ENCODE measurements at places on chromosomes 5 and 9.
A peak's percentile ranks its signal among the peaks of the same experiment; 100 is the strongest.

DNA sequence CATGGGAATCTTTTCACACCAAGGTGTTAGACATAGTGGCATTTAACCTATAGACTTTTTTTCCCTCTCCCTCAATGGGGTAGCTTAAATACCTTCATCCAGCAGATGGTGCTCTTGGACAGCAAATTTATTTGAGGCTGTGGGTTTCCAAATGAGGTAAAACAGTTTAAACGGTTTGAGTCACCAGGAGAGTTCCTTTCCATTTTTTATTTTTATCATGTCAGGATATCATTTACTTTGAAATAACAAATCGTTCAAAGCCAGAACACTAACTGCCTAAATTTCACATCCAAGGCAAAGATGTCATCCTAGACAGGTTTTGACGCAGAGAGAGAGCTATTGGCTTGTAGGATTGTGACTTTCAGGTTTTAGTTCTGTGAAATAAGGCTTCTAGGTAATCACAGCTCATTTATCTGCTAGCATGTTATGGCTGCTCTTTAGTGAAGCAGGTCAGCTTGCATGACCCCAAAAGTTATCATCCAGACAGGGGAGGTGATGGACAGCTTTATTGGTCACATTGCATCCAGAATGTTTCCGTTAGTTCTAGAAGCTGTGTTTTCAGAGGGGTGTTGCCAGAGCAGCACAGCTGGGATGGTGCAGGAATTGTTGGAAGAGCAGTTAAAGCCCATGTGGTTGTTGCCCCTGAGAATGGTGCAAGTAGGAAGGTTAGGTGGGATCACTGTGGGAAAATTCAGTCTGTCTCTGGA lies 69.8 kb downstream of the KDM4C start:
- DNase-seq, result peak; percentile 37

DNA sequence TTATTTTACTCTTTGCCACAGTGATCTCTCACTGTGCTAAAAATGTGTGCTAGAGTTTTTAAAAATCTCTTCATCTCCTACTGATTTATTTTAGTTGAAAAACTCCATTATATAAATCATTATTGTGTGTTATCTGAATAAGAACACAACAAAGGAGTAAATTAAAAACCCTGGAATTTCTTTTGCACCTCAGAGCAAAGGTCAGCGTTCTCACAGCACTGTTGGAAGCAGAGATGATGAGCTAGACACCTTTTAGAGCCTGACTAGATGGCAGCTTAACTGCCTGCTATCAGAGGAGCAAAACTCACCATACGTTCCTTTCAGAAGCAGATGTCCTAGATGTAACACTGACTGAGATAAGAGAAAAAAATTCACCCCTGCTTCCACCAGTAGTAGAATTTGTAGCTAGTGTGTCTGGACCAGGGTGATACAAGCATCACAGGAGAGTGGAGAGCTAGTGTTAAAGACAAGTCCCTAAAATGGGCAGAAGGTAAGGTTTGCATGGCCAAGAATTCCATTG lies 147.1 kb downstream of the ENTREP1 start:
- no peak for DNase-seq

GRCh38 chr5:170614065-170614490 lies 110.3 kb downstream of the KCNIP1 start:
- DNase-seq, result no peak

DNA sequence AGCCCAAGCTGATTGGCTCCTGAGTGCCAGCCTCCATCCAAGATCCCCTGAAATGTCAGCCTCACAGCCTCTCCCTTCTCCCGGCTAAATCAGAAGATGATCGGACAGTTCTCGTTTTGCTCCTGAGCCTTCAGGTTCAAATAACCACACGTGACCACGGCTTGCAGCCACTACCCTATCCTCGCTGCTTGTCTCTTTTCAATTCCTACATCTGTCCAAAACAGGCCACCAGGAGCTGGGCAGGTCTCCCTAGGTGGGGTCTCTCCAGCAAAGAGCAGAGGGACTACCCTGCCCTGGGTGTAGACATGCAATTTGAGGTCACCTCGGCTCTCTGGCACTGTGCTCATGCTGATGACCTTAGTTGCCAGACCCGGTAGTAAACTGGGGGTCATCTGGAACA lies 224.0 kb upstream of the TBC1D2 start:
- no peak for DNase-seq

GRCh38 chr9:35760651-35761050 lies 6.6 kb upstream of the MSMP start:
- DNase-seq, result no peak

GRCh38 chr5:1096838-1097237 lies 15.0 kb downstream of the SLC12A7 start:
- no peak for DNase-seq

GRCh38 chr9:12658531-12659209 lies 34.5 kb upstream of the TYRP1 start:
- DNase-seq, result no peak

DNA sequence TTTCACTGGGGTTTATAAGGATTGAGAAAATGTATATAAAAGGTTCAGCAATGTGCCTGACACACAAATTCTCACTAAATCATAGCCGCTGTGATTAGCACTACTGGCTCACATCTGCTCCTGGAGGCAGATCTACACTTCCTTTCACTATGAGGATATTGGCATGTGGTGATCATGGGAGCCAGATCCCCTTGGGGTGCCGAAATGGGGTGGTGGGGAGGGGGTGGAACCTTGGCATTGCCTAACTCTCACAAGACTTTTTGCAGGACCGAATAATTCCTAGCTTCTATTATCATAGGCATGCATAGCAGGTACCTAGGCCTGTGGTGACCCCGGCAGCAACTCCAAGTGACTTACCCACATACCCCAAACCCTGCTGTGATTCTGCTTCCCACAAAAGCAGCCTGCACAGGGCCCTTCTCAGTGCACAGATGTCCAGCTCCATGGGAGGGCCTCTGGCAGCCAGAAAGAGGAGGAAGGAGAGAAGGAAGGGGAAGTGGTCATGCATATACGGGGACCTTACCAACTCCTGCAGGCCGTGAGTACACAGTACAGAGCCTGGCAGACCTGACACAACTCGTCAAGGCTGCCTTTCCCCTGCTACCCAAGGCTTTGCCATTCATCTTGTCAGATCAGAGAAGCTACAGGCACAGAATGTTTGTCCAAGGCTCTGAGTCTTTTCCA lies 61.3 kb upstream of the IQGAP2 start:
- DNase-seq, result no peak

GRCh38 chr5:107272509-107272908 lies 398.2 kb downstream of the EFNA5 start:
- no peak for DNase-seq

DNA sequence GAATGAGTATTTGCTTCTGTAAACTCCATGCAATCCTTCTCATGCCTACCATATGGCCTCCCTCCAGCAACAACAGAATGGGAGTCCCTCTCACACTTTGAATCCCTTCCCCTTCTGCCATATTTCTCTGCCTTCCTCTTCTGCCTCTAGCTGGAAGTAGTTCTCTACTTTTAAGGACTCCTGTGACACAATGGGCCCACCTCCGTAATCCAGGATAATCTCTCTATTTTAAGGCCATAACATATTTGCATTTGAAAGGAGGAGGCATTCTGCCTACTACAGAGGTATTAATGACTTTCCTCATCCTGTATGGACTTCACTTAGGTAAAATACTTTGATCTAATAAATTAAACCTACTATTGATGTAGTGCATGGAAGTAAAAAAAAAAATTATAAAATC lies 155.4 kb upstream of the ITGA1 start:
- no peak for DNase-seq

GRCh38 chr9:684054-684890 lies 157.2 kb upstream of the DMRT1 start:
- DNase-seq, result no peak

DNA sequence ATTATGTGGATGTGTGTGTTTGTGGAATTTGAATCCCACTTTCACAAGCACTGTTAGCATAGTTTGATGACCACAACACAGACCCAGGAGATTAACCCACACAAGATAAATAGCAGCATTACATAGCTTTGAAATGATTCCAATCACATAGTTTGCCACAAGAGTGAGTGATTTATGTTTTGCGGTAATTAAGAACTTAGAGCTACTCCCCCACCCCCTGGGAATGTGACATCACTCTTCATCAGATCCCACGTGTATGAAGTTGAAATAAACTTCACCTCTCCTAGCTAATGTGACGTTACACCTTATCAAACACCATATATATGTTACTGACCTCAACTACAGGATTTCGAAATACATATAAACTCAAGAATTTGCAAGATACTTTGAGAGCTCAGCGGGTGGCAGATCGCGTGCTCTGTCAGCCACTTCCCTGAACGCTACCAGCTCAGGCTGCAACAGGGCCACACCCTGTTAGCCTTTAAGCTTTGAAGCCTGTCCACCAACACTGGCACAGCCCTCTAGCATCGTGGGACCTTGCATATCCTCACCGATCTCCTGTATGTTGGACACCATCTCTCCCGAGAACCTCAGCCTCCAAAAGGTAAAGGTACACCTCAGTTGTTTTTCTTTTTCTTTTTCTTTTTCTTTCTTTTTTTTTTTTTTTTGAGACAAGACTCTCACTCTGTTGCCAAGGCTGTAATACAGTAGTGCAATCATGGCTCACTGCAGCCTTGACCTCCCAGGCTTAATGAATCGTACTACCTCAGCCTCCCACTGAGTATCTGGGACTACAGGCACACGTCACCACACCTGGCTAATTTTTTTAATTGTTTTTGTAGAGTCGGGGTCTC lies 1.7 kb upstream of the AGTPBP1 start:
- DNase-seq, result no peak

GRCh38 chr9:93194641-93195040 lies 10.7 kb downstream of the WNK2 start:
- no peak for DNase-seq

GRCh38 chr9:4034404-4034803 lies 265.5 kb downstream of the GLIS3 start:
- no peak for DNase-seq

DNA sequence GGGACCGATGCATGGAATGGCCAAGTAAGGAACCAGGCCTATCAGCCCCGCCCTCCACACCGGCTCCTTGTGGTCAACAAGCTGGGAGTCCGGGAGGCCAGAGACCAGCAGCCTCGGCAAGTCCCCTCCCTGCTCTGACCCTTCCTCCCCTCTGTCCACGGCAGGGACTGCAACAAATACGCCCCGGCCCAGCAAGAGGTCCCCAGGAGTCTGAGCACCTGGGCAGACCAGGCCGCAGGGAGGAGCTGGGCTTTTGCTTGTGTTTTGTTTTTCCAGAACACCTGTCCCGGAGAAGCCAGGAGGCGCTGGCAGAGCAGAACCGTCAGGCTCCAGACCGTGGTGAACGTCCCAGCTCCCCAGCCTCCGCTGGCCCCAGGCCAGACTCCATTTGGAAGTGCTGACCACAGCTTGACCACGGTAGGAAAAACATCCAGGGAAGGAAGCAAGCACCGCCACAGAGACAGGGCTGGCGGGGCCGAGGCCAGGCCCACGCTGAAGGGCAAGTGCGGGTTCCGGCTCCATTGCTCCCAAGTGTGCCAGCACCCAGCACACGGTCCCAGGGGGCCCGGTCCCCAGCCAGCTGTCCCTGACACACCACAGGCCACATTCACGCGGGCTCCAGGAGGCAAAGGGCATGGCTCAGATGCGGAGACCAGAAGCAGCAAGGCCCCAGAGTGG lies 56.7 kb downstream of the VAV2 start:
- no peak for DNase-seq

- no peak for DNase-seq
These were observed 225.4 kb upstream of the RFX3 start for GRCh38 chr9:3751125-3751758.

DNA sequence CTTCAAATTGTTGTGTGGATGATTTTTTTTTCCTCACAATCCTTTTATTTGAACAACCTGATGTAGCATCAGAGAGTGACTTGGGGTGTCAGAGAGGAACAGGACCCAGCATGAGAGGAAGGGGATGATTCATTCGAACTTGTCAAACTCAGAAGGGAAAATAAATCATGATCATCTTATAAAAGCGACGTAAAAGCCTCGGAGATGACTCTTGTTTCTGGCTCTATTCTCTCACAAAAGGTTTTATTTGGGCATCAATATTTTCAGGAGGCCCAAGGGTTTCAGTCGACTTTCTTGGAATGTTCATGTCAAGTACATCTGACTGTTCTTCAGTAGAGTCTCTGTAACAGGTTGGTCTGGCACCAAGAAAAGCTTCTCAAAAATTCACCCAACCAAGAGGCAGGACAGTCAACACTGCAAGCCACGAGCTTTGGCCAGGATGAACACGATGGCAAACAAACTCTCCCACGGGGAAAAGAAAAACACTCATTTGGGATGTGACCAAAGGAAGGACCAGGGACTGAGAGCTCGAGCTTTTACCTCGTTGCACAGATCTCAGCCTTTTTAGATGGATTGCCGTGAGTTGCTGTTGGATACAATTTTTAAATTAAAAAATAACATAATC lies 55.1 kb downstream of the ANKH start:
- DNase-seq, result no peak

- DNase-seq, result no peak
These were observed 238.0 kb upstream of the IRX2 start for GRCh38 chr5:2989517-2989916.

DNA sequence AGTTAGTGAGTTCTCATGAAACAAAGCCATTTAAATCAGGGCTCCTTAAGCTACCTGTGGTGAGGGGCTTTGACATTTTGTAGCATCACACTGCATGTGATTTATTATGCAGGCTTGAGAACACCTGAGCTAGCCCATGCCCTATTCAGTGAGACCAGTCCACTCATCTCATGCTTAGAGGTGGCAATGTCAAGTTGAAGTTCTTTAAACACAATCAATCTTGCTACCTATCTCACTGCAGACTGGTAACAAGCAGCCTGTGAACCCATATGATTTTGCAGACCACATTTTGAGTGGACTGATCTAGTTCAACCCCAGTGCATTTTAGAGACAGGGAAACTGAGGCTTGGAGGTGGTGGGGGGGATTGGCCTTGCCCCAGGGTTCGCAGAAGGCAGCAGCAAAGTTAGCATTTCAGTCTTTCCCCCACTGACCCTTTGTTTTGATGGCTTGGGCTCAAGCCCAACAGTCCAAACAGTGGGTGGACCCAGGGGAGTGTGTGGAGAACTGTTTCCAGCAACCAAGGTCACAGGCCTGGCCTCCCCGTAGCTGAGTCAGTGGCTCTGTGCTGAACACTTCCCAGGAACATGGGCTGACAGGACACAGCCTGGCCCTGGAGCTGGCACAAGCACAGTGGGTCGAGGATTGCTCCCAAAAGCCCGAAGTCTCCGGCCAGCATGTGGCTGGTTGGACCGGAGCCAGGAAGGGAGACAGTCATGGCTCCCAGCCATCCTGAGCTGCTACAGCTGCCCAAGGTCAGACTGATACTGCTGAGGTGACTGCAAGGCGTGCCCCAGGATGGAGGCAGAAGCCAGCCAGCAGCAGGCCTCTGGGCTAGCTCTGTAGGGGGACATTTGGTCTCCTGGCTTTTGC lies 95.3 kb downstream of the RGS3 start:
- DNase-seq, result no peak

All from activated naive CD8-positive, alpha-beta T cell treated with anti-CD3 and anti-CD28 coated beads for 36 hours (primary cell).